G401 (cell line): ENCODE measurements at places on chromosomes 4 and X. TPM values are rescaled to one million over a fixed set of nuclear protein-coding genes. Genes with fewer than 3 reads are reported as not detected.

DNA sequence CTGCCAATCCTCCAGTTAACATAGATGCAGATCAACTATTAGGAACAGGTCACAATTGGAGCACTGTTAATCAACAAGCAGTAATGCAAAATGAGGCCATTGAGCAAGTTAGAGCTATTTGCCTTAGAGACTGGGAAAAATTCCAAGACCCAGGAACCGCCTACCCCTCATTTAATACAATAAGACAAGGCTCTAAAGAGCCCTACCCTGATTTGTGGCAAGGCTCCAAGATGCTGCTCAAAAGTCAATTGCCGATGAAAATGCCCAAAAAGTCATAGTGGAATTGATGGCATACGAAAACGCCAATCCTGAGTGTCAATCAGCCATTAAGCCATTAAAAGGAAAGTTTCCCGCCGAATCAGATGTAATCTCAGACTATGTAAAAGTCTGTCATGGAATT lies 20.5 kb upstream of the TRIM61 start:
- DNase-seq = no peak

- no peak for DNase-seq
Measured at GRCh38 chr4:180751009-180751408, 1492.2 kb upstream of the TENM3 start.

DNA sequence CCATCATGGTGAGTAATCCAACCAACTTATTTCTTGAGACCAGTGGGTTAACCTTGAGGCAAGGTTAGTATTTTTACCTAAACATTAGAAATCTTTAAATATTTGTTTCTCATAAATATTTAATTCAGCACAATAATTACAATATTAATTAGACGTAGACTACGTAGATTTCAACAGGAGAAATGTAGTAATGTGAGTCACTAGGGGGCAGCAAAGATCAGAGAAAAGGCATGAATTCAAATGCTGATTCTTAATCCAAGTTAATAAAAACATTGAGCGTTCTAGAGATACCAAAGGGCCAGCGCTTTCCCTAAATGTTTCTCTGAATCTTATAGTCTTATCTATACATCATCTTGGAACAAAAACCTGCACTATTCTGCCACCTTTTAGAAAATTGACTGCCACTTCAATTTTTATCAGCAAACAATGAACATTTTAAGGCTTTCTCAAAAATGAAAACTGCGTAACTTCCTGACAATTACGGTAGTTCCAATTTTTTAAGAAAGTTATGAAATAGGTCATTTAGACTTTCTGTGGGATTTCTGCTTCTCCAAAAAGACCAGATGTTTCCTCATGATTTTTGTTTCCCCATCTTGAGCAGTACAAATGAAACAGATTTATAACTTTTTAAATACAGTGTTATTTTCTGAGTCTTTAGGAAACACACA lies 180.7 kb downstream of the GASK1B start:
- peak; percentile 74 for DNase-seq

- DNase-seq = peak; percentile 23
Measured at GRCh38 chr4:106201373-106201772, 114.6 kb downstream of the TBCK start.

DNA sequence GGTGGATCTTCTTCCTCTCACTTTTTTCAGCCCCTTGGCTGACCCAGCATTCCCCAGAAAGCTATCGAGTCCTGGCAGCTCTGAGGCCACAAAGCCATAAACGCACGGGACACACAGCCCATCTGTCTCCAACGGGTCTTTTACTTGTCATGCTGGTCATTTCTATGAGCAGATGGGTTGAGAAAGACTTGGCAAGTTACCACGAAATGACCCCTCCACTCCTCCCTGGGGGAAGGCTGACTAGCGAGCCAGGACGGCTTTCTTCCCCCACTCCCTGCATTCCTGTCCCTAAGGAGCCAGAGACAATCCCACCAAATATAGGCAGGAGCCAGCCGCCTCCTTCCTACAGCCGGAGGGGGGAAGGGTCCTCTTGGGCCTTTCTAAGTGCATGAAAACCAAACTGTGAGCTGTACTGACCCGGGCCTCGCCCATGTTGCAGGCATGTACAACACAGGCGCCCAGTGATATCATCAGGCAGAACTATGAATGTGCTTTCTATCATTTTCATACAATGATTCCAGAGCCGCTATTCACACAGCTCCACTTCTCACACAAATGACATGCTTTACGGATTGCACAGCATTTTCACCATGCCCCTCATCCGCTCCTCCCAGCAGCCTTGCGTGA lies 28.6 kb downstream of the AFAP1 start:
- peak; percentile 52 for DNase-seq

VCX2 gene
- not detected in 2 replicates for total RNA-seq

GRCh38 chr4:88962396-88962795 lies 94.6 kb downstream of the FAM13A start:
- no peak for DNase-seq

DNA sequence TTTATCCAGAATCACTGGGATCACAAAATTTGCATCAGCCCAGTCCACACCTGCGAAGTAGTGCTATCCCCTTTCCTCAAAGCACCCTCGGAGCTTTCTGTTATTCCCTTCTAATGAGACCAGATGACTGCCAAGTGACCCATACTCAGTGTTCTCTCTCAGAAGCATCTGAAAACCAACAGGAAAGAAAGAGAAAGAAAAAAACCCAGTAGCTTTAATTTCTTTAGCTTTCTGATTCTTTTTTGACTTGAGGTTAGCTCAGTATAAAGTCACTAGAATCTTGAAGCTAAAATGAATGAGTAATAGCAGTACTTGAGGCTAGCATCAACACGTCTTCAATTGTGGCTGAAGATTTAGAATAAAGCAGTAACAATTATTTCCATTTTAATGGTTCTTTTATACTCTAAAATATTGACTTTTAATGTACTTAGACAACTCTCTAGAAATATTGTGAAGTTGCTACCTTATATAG lies 124.4 kb downstream of the ANK2 start:
- DNase-seq = peak; percentile 43

- no peak for DNase-seq
Measured at GRCh38 chrX:14897042-14897441, 23.8 kb downstream of the MOSPD2 start.
